NCI-H1105 (cell line): ENCODE measurements at places on chromosomes 3 and 15.

GRCh38 chr15:74780523-74781430 is 1.1 kb upstream of the CSK start:
- no peak for DNase-seq

DNA sequence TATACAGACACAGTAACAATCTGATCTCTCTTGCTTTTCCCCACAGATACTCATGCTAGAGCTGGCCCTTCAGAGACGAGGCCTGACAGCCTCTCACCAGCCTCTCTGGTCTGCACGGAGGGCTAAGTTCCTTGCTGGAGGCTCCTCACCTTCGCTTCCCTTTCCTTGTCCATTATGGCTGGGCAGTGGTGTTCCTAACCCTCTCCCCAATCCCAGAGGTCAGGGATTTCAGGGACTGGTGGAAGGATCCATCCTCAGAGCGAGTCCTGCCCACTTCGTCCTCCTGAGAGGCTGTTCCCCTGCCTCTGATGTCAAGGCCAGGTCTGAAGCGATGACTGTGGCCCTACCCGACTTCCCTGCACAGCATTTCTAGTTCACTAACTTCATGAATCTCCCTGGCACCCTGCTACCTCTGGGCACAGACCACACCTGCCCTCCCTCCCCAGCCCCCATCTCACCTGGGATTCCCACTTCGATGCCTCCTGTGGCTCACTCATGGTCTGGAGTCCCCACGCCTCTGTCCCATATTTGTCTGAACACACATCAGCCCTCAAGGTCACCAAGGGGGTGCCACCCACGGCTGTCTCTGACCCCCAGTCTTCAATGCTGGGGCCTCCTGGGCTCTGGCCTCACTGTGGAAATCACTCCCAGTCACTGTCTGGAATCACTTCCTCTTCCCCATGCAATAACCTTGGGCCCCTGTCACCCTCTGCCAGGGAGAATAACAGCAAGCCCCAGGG is 124.9 kb upstream of the PRR20G start:
- DNase-seq = no peak

DNA sequence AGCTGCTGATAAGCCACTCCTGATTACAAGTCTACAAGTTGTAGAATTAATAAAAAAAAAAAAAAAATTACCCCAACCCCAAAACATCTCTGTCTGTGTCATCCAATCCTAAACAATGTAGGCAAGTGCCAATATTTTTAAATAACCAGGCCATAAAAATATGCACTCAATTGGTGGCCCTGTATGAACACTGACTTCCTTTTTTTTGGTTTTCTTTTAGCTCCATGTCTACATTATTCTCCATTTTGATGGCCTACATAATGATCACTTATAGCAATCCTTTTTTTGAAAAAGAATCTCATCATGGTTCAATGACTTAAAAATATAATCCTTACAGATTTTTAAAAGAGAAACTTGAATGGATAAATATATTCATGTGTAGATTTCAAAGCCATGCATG is 72.1 kb downstream of the FOXP1 start:
- DNase-seq = no peak

GRCh38 chr15:89184357-89184756 is 37.0 kb downstream of the RLBP1 start:
- DNase-seq = no peak
